B cell (primary cell): ENCODE measurements at places on chromosomes 12 and 14.

DNA sequence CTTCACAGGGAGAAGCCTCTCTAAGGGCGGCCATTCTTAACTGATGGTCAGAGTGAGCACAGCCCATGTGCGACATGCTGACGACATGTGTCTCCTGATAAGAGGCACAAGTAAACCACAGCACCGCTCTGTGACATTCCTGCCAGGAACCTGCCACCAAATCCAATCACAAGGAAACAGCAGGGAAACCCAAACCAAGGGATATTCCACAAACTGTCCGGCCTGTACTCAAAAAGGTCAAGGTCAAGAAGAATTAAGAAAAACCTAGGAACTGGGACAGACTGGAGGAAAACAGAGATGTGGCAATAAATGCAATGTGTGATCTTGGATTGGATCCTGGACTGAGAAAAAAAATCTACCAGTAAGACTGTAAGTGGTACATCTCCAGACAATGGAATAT, 91.9 kb downstream of the SYNE3 start:
- DNase-seq = no peak

DNA sequence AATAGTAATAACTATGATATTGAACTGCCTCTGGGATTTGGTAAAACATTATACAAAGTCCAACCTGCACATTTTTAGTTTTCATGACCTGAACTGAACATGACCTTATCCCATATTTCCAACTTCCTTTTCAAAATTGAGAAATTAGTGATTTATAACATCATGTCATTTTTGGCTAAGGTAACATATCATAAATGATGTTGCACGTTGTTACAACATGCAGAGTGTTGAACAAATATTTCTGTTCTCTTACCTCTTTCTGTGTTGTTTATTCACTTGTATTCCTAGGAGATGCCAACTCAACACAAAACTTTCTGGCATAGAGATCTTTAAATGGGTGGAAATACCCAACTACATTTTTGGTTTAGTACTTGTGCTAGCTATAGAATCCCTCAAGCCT, 496.0 kb downstream of the SLC6A15 start:
- no peak for DNase-seq

GRCh38 chr12:27576667-27577347, 52.8 kb downstream of the PPFIBP1 start:
- no peak for DNase-seq

DNA sequence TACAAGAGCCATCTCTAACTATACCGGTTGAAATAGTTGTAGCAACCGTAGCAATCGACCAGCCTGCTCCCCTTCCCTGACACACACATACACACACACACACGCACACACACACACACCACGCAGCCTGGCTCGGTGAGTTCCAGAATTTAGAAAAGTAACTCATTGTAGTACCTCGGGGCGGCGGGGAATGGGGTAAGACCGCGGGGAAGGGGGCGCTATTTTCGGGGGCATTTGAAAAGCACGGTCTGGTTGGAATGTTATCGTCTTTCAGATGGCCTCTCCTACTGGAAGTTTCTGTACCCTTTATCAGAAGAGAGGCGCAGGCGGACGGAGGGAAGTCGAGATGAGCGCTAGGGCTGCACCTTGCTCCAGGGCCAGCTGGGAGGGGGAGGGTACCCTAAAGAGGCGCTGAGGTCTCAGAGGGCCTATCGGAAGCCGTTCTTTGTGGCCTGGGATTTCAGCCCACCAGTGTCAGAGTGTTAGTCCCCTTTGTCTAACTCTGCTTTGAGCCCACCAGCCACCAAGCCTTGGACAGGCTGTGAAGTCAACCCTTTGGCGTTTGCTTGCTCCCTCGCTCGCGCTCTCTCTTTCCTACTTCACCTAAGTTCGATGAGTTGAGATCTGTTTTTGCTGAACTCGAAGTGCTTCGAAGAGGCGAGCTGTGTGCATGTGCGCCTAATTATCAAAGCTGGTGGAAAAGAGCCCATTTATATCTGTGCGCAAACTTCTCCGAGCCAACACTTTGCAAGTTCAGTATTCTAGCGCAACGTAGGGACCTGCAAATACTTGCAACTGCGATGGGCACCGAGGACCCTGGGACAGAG, 837 bp downstream of the COL2A1 start:
- DNase-seq = peak; percentile 57

DNA sequence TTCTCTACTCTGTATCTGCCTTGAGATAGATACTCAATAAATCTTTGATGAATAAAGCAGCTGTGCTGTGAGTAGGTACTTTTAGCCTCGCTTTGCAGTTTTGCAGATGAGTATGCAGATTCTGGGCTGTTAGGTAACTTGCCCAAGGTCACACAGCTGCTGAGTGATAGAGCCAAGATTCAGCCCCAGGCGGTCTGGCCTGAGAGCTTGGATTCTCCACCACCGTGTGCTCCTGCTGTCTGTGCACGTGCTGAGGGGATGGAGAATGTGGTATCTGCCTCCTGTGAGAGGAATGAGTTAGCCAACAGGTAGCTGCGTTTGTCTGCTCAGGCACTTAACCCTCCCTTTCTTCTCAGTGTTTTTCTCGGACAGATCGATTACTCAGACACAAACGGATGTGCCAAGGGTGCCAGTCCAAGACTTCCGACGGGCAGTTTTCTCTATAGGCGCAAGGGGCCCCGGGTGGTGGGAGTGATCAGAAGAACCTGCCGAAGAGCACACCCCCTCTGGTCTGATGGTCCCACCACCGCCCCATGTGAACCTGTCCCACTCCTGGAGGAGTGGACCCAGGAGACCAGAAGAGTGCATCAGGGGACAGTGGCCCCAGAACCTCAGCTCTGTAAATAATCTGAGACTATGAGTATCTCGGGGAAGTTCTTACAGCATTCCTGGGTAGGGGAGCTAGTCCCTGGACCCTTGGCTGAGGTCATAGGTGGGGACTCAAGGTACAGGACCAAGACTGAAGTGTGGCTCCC, 6.6 kb upstream of the CSAD start:
- DNase-seq = no peak

DNA sequence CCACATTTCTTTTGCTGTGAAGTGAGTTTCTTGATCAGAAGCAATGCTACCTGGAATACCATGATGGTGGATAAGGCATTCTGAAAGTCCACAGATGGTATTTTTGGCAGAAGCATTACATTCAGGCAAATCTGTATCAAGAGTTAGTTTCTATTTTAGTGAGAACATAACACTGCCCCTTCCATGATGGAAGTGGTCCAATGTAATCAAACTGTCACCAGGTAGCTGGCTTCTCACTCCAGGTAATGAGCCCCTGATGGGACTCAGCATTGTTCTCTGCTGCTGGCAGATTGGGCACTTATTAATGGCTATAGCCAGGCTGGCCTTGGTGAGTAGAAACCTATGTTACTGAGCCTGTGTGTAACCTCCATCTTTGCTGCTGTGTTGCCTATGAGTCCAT, 80.7 kb downstream of the KCNA5 start:
- no peak for DNase-seq

DNA sequence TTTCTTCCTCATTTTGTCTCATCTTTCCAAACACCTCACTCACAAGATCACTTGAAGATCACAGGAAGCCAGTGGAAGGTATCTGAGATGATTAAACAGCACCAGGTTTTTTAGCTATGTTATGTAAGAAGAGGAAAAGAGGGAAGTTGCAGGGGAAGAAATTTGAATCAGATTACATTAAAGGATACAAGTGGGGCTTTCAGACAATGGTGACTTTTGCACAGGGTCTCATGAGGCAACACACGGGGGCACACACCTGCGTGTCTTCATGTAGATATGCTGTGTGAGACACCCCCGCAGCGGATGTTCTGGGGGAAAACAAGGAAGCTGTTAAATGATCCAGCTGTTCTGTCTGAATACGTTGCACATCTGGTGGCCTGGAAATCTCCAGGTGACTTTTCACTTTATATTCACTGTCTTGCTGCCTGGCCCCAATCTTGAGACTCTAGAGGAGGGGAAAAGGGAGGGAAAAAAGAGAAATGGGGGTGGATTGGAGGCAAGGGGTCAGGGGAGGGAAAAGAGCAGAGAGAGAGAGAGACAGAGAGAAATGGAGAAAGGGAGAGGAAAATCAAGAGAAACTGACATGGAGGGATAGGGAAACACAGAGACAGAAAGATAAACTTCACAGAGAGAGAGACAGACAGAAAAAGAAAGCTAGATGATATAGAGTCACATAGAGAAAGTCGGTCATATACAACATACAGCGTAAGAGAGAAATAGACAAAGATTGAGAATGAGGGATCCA, 36.3 kb upstream of the PPP1CC start:
- DNase-seq = no peak

GRCh38 chr14:104329793-104330192, 191.4 kb downstream of the KIF26A start:
- DNase-seq = no peak

- no peak for DNase-seq
These were observed 11.1 kb downstream of the ADCY6 start for GRCh38 chr12:48777501-48778400.

- DNase-seq = no peak
These were observed 29.4 kb upstream of the KCNA5 start for GRCh38 chr12:5014269-5014668.

- no peak for DNase-seq
These were observed 499.2 kb downstream of the CCER1 start for GRCh38 chr12:90455756-90456155.

DNA sequence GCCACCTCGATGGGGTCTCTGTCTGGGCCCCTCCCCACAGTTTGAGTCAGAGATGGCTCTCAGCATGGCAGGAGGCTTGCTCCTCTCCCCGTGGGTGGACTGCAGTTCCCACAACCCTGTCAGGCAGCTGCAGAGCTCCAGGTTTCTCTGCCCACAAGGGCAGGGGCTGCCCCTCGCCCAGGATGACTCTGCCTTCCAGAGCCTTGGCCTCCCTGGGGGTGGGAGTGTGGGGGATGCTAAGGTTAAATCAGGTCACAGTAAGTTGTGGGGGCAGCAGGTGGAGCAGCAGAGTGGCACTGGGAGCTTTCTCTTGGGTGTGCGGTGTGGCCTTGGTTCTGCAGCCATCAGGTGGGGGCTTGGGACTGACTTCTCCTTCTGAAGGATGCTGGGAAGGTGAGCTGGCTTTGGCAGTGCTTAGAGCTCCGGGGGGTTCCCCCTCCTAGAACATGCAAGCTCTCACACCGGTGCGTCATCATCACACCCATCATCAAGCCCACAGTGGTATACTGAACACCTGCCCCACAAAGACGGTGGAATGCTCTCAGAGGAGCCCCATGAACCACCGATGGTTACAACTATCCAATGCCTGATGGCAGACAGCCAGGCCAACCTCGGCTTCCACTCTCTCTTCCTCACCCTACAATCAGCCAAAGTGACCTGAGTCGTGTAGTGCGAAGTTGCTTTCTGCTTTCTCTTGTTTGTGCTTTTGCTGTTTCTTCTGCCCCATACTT, 39.7 kb downstream of the ERH start:
- DNase-seq = peak; percentile 29

GRCh38 chr12:32671930-32672780, 6.9 kb upstream of the DNM1L start:
- peak; percentile 50 for DNase-seq

GRCh38 chr12:86349196-86349595, 93.0 kb upstream of the MGAT4C start:
- DNase-seq = no peak

GRCh38 chr12:57549909-57550640, at the start of gene KIF5A:
Gene KIF5A, plus strand, starts transcription at chr12:57550044. Its CDS starts 228 bp downstream, at chr12:57550272.
- DNase-seq = peak; percentile 61

GRCh38 chr14:57464008-57464730, 29.5 kb downstream of the CCDC198 start:
- DNase-seq = no peak

DNA sequence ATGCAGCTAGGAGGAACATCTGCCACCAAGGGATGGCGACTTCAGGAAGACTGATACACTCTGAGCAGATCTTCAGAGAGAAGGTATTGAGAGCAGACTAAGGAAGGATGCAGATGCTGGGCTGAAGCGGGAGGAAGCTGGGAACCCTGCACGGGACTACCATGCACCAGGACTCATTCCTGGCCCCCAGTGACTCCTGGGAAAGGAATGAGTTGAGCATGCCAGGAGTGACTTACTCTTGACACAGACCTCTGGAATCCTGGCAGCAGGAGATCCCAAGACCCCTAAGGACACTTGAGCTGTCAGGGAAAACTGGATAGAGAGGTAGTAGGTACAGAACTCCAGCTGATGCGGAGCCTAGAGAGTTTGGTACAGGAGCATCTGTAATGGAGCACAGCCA, 336.1 kb downstream of the RPS29 start:
- DNase-seq = no peak

- DNase-seq = no peak
These were observed 211.3 kb downstream of the ESR2 start for GRCh38 chr14:64082837-64083236.

DNA sequence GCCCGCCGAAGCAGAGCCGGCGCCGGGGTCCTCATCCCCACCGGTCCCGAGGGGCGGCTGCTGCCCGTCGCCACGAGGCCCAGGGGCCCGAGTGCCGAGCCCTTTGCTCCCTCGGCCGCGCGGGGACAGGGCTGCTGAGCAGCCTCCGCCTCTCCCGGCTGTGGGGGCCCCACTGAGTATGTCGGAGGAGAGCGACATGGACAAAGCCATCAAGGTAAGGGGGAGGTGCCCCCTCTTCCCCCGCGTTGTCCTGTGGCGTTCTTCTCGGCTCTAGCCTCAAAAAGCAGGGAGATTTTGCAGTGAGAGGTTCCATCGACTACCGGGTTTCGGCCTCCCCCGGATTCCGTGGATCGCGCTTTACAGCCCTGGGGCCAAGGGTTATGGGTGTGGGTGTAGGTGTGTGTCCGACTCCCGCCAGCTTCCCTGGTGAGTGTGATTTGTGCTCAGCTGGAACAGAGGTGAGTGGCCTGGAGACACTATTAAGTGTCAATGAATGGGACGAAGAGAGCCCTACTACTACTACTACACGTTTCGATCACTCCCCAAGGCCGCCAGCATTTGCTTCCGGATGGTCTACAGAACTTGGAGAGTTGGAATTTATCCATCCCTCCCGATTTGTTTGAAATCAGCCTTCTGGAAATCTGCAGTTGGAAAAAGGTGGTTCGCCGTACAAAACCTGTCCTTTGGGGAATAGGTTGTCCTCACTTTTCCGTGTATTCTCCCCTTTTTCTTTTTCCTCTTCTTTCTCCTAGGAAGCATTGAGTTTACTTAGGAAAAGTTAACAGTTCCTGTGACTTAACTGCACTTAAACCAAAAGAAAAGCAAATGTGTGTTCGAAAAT, 748 bp downstream of the MAPKAPK5 start:
- no peak for DNase-seq

DNA sequence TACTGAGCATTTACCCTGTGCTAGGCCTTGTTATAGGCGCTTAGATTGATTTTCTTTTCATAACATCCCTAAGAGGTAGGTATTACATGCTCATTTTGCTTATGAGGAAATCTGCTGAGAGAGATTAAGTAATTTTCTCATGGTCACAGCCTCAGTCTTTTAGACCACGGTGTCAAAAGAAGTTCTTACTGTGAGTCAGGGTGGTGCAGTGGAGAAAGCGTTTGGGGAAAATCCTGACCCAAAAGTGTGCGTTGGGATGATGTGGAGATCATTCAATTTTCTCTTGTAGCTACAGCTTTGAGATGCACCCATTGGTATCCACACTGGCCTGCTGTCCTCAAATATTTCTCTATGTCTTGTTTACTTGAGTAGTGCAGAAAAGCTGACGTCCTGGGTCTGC, 8.2 kb downstream of the ANG start:
- no peak for DNase-seq
